NCI-H187 treated with DMSO at 0.1 percent for 48 hours (cell line): ENCODE measurements at places on chromosomes 13 and 19.
A peak's percentile ranks its signal among the peaks of the same experiment; 100 is the strongest.

DNA sequence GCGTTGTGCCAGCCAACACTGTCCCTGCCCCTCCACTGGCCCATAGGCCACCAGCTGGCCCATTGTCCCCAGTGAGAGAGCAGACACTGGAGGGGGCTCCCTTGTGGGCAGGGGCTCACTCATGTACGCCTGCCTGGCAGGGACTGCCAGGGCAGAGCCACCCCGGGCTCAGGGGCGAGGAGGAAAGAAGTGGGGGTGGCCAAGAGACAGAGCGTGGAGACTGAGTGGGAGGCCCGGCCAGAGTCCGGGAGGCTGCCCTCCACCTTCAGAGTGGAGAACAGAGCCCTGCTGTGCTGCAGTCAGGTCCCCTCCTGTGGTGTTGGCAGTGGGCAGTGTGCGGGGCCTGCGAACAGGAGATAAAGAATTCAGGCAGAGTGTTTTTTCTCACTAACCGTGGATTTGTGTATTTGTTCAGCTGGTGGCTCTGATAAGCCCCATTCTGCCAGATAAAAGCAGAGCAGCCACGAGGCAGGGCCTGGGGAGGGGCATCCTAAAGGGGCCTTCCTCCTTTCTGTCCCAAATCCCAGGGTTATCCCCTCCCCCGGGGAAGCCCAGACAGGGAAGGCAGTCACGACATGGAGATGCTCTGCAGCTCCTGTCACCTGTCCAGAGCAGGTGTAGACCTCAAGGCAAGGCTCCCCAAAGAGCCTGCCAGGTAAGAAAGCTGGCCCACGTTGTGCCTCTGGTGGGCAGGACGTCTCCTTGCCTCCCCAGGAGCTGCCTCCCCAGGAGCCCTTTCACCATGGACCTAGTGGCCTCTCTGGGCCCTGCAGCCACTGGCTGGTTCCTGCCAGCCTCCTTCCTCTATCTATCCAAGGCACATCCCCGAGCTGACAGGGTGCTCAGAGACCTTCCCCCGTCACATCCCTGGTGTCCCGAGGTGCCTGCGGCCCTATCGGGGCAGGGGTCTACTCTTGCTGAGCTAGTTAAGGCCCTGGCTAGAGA, 33.0 kb downstream of the LYL1 start:
- DNase-seq = no peak

- no peak for DNase-seq
These were observed 13.3 kb downstream of the SLC7A1 start for GRCh38 chr13:29582171-29582570.

GRCh38 chr19:48918801-48919247, 14.7 kb upstream of the DHDH start:
- DNase-seq = no peak

DNA sequence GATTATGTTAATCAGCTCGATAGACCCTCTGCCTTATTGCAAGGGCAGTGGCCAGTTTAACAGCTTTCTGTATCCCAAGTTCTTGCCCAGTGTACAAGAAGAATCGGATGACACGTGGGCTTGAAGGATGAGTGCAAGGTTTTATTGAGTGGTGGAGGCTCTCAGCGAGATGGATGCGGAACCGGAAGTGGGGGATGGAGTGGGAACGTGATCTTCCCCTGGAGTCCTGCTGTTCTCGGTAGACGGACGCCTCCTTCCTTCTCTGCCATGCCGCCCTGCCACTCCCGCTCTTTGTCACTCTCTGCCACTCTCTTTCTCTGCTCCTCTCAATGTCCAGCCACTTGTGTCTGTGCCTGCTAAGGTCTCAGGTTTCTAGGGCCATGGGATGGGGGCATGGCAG, 21.0 kb downstream of the RFXAP start:
- DNase-seq = no peak

DNA sequence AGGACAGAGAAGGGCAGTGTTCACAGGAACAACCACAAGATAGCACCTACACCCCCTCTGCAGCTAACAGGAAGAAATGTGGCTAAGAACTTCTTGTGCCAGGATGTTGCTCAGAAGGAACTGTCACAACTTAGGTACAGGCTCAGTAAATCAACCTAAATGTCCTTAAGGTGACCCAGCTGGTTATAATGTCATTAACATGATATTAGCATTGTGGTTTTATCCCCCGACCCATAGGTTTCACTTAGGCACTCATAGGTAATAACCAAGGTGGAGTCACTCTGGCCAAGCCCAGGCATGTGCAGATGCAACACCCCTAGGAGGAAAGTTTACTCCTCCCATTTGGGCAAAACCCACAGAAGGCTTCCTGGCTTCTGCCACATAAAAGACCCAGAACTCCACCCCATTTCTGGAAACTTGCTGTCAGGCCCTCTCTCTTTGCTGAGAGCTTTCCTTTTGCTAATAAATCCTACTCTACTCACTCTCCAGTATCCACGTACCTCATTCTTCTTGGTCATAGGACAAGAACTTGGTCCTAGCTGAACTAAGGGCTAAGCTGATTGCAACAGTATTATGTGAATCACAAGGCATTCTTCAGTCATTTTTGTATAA, 951.3 kb downstream of the SLITRK5 start:
- no peak for DNase-seq

DNA sequence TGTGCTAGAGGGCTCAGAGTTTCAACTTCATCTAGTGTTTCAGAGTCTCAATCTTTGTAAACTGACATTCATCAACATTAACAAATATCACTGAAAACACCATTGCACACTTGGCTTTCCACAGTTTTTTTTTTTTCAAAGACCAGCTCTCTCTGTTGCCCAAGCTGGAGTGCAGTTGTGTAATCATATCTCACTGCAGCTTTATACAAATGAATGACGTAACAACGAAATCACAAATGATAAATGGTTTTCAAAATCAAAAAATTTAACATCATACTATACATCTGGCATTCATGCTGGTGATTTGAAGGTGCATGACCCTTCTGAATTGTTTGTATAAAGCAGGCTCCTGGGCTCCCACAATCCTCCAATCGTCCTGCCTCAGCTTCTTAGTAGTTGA, 248.0 kb upstream of the TMTC4 start:
- no peak for DNase-seq

DNA sequence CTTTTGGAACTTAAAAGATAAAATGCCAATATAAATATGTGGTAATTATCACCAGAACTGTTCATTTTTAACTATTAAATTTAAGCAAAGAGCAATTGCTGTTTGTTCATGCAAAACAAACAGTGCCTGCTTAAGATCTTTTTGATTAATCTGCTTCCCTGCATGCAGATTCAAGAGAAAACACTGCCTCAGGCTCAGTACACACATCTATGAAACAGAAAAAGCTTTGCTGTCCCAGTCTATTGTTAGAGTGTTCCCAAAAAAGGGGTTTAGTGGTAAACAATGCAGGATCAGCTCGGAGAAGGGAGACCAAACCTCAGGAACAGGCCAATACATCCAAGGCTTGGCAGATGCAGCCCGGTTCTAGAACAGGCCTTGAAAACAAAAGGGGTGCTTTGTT, 49.3 kb upstream of the TDRD3 start:
- DNase-seq = no peak

DNA sequence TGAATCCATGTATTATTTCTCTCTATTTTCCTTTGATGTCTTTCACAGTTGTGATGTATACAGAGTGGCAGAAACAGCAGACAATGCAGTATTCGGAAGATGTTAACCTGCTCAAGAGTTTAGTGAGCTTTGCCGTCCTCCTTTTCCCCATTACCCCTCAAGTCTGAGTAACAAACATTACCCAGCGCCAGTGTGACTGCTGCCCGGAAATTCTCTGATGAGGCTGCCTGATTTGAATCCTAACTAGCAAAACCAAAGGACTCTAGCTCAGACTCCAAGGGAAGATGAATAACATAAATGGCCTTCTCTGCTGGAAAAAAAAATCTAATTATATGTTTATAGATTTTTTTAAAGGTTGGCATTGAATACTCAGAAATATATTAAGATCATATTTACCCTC, 247.3 kb upstream of the SOX21 start:
- no peak for DNase-seq

DNA sequence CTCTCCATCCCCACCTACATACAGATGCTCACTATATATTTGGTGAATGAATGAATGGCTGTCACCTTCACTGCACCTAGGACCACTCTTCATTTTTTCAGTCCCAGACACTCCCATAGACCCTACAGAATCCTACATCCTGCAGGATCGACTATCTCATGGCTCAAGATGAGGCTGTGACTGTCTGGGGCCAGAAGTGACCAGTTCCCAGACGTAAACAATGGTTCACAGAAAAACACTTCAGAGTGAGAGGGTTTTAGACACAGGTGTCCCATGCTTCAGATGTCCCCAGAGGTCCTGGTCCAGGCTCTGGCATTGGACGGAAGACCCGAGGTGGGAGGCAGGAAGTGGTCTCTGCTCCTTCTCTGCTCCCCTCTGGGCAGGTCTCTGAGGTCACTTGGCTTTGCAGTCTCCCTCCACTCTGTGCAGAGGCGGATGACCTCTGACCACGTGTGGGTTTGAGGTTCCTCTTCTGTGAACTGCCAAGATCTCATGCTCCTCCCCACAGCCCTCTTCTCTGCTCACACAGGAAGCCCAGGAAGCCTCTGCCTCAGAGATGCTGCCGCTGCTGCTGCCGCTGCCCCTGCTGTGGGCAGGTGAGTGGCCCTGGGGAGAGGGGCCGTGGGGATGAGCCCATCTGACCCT, 24.9 kb downstream of the SIGLEC7 start:
- DNase-seq = no peak

DNA sequence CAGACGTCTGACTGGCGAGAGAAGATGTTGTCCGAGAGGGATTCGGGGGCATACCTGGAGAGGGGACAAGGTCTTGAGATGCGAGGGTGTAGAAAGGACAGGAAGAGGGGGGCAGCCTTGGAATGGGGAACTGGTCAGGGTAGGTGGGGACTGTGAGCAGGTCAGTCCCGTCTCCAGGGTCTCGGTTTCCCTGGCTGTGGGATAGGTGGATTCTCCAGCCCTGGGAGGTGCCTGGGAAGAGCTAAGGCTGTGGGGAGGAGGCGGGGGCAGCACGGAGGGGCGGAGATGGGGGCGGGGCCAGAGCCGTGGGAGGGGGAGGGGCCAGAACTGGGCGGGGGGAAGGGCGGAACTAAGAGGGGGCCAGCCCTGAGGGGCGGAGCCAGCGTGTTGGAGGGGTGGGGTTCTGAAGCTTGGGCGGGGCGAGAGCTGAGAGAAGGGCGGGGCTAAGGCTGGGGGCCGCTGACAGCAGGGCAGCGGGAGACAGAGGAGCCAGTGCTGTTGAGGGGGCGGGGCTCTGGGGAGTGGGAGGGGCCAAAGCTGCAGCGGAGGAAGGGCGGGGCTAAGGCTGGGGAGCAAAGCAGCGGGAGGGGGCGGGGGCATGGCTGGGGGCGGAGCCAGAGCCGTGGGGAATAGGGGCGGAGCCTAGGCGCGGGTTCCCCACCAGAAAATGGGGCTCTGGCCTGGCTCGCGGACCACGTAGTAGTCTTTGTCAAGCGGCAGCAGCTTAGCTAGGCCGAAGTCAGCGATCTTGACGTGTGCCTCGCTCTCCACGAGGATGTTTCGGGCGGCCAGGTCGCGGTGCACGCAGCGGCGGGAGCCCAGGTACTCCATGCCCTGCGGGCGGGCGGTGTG, 9.5 kb upstream of the INSL3 start:
- peak; percentile 40 for DNase-seq

- DNase-seq = no peak
These were observed 41.0 kb downstream of the LHFPL6 start for GRCh38 chr13:39561971-39562370.

DNA sequence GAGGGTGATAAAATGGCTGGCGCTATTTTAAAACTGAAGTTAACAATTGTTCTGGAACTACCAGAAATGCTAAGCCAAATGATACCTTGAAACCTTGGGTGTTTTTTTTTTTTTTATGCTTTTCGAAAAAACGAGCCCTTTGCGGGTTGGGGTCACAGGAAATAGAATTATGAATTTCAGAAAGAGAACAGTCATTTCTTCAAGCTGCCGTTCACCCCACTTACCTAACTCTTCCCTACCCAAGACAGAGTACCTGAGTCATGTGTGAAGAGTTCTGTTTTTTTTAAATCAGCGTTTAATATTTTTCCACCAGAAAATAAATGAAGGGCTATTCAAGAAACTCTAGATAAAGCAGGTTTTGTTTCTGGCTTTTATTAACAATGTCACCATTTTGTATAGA, 35.3 kb downstream of the KLF2 start:
- no peak for DNase-seq

DNA sequence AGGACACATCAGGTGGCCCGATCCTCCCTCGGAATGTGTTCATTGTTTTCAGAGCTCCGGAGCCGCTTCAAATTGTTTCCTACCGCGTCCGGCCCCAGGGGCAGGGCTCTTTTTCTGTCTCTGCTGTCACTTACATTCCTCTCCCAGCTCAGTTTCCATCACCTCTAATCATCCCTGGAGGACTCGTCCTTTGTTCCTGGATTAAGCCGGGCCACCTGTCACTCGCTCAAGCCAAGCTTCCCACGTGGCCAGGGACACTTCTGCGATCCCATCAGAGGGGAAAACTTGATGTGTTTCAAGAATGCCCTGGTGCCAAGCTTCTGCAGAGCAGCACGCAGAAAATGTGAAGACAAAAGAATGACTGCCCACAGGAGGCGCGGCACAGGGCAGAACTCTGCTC, 13.5 kb downstream of the IL17D start:
- DNase-seq = no peak

DNA sequence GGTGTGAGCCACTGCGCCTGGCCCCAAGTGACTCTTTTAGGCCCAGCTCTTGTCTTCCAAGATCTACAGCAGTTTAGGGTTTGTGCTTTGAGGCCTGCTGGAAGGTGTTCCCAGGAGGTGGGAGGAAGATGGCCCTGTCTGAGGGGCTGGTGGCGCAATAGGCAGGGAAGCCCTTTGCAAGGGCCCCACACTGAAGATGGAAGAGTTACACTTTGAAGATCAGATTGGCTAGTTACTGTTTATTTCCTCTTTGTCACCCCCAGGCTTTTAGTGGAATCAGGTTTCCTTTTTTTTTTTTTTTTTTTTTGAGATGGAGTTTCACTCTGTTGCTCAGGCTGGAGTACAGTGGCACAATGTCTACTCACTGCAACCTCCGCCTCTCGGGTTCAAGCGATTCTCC, 1.9 kb upstream of the RABAC1 start:
- DNase-seq = no peak

DNA sequence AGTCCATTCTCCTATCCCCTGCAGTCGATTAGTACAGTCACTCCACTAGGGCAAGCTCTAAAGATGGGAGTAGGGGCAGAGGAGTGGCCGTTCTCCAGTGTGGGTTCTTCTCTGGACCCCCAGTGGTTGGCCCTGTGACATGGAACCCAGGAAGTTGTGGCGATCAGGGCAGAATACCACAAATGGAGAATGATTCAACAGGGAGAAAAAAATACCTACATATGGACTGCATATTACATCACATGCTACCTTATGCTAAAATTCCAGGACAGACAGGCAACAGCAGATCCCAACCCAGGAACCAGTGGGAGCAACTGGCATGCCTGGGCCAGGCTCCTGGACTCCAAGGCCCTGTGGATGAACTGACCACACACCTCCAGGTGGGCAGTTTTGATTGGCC, 20.4 kb downstream of the POU2F2 start:
- no peak for DNase-seq

DNA sequence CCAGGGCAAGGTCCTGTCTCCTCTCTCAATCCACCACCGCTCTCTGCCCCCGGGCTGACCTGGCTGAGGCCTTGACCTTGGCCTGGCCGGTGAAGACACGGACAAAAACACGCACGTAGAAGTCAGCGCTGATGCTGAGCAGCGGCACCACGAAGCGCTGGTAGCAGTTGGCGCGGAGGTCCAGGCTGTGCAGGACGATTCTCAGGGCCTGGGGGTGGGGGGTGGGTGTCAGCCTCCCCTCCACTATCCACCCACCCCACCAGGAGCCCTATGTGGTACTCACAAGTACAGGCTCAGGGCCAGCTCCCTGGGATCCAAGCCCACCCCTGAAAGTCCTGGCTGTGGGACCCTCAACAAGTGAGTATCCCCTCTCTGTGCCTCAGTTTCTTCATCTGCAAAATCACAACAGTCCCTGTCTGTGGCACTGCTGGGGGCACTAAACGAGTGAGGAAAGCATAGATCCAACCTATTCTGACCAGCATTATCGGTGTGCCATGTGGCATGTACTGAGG, 6.4 kb downstream of the TRMT1 start:
- no peak for DNase-seq
